ENCODE measurements at places on chromosomes 7 and 10.

DNA sequence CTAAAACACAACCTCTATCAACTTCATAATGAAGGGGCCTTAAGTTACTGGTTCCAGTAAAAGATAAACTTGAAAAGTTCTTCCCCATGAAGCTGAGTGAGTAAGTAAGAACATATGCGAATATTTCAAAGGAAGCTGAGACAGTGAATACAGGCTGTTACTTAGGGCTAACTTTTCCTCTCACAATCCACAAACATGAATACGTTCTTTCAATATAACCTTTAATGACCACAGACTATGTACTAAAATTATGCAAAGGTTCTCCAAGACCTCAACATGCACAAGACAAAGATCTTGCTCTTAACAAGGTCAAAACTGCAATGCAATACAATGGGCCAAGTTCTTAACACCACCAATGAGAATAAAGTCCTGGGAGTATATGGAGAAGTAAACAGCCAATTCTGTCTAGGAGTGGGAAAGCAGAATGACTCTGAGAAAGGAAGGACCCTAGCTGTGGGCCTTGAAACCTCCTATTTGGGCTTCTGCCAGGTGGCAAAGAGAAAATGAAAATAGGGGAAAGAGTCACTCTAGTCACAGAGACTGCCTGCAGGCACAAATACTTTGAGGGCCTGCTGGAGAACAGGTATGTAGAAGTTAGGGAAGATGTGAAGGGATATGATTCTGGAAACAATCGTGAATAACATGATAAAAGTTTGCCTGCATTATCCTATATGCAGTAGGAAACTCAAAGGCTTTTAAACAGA lies 43.7 kb downstream of the OSBPL3 start:
- DNase-seq = no peak

DNA sequence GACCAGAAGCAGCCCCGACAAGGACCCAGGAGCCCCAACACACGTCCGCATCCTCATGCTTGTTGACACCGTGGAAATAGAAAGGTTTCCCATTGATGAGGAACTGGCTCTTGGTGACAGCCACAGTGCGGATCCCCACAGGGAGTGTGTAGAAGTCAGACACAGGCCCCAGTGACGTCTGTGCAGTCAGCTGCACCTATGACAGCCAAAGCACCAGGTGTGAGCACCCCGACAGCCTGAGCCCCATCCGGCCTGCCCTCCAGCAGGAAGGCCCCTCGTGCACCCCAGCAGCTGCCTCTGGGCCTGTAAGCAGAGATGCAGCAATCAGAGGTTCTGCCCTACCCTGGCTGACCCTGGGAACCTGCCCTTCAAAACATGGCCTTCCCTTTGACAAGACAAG lies 7.1 kb downstream of the GUSB start:
- DNase-seq = no peak

GRCh38 chr7:135843214-135843613 lies 94.6 kb upstream of the FAM180A start:
- no peak for DNase-seq

- DNase-seq = no peak
These were observed 32.3 kb downstream of the CDK1 start for GRCh38 chr10:60810437-60811182.

DNA sequence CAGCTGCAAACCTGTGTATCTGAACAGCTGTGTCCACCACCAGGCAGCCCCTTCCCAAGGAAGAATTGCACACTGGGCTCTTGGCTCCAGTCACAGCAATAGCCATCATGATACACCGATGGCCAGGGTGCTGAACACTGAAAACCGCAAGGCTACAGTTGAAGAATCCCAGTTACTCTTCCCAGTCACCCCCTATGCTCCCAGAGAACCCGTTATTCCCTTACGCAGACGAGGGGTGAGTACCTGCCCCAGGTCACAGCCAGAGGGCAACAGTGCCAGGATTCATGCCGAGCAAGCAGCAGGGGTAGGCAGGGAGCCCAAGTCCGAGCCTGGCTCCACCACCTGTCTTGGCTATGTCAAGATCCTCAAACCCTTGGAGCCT lies 57.8 kb downstream of the RASGEF1A start:
- DNase-seq = peak; percentile 6

- DNase-seq = no peak
These were observed 435.7 kb upstream of the PFKP start for GRCh38 chr10:2631557-2632205.

All from activated naive CD4-positive, alpha-beta T cell treated with anti-CD3 and anti-CD28 coated beads, Interleukin-2, amount 50 U/mL, for 16 hours (primary cell).